ENCODE measurements at places on chromosomes 3 and 15.

DNA sequence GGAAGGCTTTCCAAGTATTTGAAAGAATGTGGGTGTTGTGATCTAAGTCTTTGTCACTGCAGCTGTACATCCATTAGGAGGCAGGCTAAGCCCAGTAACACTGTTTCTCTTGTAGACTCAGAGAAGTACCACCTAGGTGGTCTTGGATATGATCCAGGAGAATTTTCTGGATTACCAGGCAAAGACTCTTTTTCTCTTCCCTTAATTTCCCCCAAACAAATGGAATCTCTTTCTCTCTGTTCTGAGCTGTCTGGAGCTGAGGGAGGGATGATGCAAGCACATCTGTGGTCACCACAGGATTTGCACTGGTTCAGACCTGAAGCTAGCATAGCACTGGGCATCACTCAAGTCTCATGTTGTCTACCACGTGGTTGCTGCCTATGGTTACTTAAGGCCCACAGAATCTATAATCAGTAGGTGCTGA lies 227.6 kb downstream of the NECTIN3 start:
- DNase-seq = no peak

GRCh38 chr3:126816986-126817777 lies 113.1 kb downstream of the CHCHD6 start:
- no peak for DNase-seq

- no peak for DNase-seq
Observed at GRCh38 chr3:117547956-117548550, 838.5 kb downstream of the TUSC7 start.

DNA sequence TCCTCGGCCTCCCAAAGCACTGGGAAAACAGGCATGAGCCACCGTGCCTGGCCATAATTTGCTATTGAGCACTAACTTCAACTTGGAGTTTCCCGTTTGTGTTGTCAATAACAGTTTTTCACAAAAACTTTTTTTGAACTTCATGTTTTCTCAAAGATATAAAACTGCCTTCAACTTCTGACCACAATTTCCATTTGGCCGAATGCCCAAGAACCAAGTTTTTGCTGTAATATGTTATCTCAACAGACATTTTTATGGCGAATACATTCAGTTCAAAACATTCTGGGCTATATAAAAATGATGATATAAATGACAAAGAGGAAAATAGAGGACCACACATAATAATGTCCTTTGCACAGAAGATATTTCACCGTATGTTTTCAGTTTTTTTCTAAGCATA lies 56.4 kb downstream of the NEDD4 start:
- DNase-seq = no peak

DNA sequence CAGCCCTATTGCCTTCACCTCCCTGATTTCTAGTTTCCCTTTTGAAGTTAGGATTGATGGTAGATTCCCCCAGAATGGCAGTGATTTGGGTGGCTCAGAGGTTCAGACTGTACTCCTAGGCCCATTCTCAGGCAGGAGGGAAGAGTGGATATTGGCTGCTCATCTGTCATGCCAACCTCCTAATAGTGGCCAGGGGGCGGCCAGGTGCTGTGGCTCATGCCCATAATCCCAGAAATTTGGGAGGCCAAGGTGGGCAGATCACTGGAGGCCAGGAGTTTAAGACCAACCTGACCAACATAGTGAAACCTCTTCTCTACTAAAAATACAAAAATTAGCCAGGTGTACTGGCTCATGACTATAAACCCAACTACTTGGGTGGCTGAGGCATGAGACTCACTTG lies 11.3 kb downstream of the RRP9 start:
- DNase-seq = no peak

DNA sequence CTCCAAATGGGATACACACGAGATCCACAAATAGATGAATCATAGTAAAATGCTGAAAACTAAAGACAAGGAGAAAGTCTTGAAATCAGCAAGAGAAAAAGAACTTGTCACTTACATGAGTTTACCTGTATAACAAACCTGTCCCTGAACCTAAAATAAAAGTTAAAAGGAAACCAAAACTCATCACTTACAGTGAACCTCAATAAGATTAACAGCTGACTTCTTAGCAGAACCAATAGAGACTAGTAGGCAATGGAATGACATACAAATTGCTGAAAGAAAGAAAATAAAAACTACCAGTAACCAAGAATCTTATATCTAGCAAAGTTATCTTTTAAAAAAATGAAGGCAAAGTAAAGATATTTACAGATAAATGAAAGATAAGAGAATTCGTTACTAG lies 27.4 kb downstream of the SEC22A start:
- DNase-seq = peak; percentile 9

- DNase-seq = no peak
Observed at GRCh38 chr15:57961919-57962318, 103.6 kb downstream of the ALDH1A2 start.

GRCh38 chr15:100663086-100663914 lies 60.9 kb downstream of the ASB7 start:
- peak; percentile 63 for DNase-seq

DNA sequence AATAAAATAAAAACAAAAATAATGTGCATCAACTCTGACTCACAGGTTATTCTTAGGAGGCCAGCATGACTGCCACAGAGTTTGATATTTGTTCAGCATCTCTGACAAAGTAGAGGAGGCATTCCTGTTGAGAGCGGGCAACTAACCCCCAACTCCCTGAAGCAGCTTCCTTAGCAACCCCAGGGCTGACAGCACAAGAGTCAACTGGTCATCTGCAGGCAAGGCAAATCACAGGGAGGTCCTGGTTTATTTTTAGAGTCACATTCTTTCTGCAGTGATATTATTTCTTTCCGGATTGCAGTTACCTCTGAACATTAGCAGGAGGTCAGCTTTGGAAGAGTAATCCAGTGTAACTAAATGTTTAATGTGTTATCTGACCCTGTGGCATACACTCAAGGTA lies 273.0 kb downstream of the PLCL2 start:
- no peak for DNase-seq

- peak; percentile 53 for DNase-seq
Observed at GRCh38 chr3:149221783-149222517, at the start of gene CP. Gene CP (minus strand): TSS chr3:149221829. CDS start chr3:149221792, 37 bp downstream.

- no peak for DNase-seq
Observed at GRCh38 chr15:101614001-101614585, 38.1 kb downstream of the TM2D3 start.

GRCh38 chr3:18558507-18558906 lies 133.4 kb upstream of the SATB1 start:
- DNase-seq = no peak

DNA sequence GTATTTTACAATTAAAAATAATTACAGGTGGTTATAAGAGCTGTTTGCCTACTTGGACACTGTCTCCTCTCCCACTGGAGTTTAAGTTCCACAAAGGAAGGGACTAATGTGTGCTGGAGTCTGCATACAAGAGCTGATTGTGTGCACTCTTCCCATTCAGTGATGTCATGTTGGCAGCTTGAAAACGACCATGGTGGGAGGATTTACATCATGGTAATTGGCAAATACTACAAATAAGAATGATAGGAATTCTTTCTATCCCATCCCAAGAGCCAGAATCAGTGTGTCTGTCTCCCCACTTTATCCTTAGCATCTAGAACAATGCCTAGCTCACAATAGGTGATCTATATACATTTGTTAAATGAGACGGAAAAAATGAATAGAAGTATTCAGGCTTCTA lies 14.1 kb downstream of the ITGA11 start:
- no peak for DNase-seq

GRCh38 chr3:55756976-55757375 lies 269.9 kb upstream of the WNT5A start:
- DNase-seq = no peak

DNA sequence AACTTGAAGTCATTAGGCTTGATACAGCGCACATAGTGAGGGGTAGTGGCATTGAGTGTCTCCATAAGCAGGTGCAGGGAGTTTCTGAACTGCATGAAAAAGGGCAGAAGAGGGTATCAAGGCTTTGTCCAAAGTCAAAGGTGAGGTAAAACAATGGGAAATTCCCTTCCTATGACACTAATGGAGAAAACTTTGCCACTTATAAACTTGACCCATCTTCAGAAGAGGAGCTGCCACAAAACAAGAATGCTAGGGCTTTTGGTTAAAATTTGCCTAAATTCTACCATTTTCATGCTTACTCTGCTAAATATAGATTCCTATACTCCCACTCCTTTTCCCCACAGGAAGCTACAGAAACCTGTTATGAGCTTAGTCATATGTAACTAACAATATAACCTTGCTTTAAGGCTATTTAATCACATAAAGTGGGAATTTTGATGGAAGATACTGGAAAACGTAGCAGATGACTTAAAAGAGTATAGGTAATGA lies 87.5 kb upstream of the MYO5C start:
- DNase-seq = no peak

DNA sequence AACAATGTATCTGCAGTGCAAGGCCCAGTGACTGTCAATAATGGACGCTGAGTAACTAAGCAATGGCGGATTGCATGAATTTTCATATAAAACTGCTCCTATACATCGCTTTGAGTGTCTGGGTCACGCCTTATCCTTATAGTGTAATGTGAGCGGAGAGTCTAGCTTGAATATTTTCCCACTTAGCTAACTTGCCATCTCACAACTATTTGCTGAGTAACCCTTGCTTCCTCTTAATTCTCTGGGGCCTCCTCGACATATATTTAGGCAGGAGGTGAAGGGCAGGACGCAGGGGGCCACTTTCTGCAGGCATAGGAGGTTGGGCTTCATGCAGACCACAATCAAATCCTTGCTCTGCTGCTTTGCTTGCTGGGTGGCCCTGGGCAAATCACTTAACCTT lies 24.0 kb downstream of the ST8SIA2 start:
- no peak for DNase-seq

GRCh38 chr15:66761726-66762595 lies 59.9 kb downstream of the SMAD6 start:
- peak; percentile 47 for DNase-seq

- DNase-seq = peak; percentile 17
Observed at GRCh38 chr3:33718595-33718907, 497 bp upstream of the CLASP2 start.

DNA sequence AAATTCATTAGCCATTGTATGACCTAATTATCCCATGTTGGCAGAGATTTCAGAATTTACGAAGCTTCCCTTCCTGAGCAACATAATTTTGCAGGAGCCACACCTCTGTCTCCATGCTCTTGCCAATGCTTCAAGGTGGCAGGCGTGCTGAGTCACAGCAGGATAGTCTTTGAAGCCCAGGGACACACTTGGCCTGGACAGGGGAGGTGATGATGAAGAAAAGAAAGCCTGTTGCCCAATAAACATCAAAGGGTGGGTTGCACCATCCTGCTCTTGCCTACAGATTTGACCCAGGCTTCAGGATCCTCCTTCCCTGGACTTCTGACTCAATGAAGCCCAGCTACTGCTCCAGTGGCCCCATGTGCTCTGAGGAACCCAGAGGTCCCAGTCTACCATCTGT lies 117.1 kb downstream of the MINAR1 start:
- DNase-seq = no peak

- DNase-seq = no peak
Observed at GRCh38 chr3:175902226-175902625, 1043.1 kb downstream of the NAALADL2 start.

DNA sequence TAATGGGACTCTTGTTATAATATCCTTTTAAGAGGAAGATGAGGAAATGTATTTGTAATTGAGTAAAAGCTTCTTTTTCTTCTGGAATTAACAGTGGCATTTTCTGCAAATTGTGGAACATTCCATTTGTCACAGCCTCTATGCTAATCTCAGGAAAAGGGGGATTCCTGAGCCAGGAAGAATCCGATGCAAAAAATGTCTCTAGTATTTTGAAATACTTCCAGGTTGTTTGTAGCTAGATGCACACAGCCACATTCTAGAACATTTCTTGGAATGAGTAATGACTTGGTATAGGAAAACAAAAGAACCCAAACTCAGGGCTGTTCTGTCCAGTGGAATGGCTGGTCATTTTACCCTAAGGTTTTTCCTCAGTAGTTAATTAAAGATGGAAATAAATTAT lies 98.5 kb upstream of the SLC2A2 start:
- DNase-seq = no peak

DNA sequence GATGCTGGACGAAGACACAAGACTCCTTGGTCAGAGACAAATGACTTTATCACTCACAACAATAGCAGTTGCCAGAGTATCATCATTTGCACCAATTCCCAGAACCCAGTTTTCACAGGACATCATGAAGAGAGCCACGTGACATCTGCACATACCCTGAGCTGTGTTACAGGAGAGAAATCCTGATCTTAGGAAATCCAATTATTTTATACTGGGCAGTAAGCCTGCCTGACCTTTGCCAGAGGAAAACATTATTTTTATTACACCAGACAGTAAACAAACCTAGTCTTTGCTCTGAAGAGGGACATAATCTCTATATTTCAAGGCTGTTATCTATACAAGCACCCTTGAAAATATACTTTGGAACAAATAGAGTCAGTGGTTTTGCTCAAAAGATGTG lies 77.4 kb downstream of the ZBBX start:
- no peak for DNase-seq

DNA sequence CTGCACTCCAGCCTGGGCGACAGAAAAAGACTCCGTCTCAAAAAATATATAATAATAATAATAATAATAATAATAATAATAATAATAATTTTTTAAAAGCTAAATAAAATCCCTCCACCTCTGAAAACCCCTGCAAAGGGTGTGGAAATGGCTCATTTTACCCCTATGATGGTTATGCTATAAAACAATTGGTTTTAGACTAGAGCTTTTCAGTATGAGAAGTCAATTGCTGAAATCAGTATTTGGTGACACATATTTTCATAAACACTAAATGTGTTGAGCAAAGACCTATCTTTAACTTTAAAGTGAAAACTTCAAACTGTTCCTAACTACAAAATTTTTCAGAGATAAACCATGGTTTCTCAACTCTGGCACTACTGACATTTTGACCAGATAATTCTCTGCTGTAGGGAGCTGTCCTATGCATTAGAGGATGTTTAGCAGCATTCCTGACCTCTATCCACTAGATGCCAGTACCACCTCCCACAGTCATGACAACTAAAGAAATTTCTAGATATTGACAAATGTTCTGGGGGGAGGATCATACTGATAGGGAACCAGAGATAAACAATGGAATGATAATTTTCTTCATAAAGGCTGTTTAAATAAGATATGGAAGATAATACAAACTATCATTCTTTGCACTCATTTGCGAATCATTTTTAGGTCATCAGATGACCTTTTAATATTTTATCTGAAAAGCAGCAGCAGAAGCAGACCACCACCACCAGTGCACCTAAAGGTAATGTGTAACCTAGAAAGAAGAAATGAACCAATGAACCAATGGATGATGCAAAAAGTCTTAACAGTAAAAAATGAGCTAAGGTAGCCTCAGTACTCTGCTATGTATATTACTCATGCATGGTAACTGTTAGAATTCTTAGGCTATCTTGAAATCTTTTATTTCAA lies 13.8 kb downstream of the PTPN9 start:
- DNase-seq = no peak

GRCh38 chr15:93366387-93367100 lies 277.5 kb upstream of the RGMA start:
- no peak for DNase-seq

DNA sequence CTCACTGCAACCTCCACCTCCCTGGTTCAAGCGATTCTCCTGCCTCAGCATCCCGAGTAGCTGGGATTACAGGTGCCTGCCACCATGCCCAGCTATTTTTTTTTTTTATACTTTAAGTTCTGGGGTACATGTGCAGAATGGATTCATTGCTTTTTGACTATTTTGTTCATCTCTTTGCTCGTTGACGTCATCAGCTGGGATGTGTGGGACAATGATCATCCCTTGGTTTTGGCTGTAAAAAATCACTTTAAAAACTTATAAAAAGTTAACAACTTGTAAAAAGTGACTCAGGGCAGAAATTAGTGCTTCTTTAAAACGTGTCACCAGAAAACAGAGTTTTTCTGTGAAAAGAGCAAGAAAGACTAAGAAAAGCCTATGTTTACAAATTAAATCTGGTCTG lies 37.8 kb downstream of the IGSF10 start:
- no peak for DNase-seq

Data from HT-29 (cell line).